ENCODE measurements at places on chromosomes 3 and 15. TPM values are rescaled to one million over a fixed set of nuclear protein-coding genes. Genes with fewer than 3 reads are reported as not detected.

SSUH2 gene
- 0.71 TPM for total RNA-seq

DNA sequence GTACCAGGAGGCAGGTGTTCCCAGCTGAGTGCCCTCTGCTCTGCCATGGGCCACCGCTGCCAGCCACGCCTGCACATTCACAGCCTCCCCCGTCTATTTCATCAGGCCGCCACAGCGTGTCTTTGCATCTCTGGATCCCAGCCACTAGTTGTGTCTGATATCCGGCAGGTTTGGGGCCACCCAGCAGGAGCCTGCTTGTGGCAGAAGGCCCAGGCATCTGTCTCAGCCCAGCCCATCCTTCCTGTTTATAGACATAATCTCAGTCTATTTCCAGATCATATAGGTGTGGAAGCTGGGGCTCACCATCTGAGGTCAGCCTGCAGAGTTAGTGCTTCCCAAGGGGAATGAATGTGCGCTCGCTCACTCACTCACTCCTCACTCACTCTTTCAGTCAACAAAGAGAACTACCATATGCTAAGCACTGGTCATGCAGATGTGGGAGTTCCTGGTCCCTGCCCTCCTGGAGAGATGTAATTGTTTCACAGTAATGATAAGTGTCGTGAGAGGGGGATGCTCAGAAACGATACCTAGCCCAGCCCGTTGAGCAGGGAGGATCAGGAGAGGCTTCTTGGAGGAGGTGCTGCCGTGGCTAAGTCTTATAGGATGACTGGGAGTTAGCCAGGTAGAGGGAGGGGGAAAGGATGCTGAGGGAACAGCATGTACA is 60.6 kb downstream of the FGD5 start:
- DNase-seq, result peak; percentile 54

DNA sequence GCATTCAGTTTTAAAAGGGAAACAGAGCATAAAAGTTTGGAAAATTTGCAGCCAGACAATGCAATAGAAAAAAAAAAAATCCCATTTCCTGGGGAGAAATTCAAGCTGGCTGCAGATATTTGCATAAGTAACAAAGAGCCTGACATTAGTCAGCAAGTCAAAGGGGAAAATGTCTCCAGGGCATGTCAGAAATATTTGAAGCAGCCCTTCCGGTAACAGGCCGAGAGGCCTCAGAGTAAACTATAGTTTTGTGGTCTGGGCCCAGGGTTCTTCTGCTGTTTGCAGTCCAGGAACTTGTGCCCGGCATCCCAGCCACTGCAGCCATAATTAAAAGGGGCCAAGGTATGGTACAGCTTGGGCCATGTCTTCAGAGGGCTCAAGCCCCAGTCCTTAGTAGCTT is 411.6 kb upstream of the BCHE start:
- DNase-seq, result no peak

CA12 gene
- total RNA-seq, result 2.3 TPM

DNA sequence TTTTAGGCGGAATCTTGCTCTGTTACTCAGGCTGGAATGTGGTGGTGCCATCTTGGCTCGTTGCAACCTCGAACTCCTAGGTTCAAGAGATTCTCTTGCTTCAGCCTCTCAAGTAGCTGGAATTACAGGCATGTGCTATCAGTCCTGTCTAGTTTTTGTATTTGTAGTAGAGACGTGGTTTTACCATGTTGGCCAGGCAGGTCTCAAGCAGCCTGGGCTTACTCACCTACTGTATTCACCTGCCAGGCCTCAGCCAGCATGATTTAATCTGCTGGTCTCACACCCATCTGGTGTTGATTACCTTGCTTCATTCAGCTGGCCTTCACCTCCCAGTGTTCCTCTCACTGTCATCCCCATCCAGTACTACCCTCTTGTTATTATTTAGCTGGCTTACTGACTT is 102.0 kb downstream of the IL12A start:
- DNase-seq, result no peak

PLSCR4 gene
- 27.9 TPM for total RNA-seq

C3orf20 gene
- not detected for total RNA-seq

DNA sequence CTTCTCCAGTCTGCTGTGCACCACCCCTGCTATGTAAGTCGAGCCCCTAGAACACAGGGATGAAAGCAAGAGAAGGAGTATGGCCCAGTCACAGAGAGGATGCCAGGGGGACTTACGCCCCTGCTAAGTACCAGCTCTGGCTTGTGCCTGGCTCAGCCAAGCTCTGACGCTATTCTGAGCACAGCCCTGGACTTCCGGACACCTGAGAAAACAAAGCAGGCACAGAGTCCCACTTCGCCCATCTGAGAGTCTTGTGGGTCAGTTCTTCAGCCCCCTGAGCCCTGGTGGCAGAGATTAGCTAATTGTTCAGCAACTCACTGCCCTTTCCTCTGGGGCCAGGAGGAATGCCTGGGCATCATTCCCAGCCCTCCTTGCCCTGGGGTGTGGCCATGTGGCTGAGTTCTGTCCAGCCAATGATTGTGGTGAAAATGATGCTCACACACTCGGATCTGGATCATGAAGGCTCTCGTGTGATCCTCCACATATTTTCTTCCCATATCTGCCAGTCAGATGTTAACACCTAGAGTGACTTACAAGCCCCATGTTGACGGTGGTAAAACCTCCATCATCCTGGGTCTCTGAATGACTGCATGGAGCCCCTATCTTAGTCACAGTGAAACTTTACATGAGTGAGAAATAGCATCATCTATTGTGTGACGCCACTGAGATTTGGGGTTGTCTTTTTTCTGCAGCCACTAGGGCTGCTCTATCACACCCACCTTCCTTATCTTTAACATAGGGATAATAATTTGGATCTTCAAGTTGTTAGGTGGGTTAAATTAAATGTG is 105.7 kb downstream of the TPRA1 start:
- no peak for DNase-seq

AHSG gene
- total RNA-seq, result 0.13 TPM

- DNase-seq, result no peak
These were observed 503.0 kb downstream of the NTRK3 start for GRCh38 chr15:87753539-87753938.

DNA sequence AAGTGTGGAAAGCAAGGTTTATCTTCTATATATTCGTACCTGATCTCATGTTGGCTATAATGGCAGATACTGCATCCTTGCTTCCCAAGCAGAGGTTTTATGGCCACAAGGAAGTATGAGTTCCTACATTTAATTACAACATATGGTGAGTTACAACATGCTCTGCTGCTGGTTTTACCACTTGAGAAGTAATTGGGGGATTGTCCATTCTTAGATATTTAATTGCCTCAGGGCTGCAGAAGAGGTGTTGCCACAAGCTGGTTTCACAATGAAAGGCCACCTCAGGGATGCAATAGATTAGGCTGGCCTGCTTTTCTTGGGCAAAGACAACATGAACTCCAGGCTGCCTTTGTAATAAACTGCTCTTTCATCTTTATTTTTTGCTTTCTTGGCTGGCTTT is 48.6 kb downstream of the RAP2B start:
- DNase-seq, result no peak

CLDN18 gene
- 47.9 TPM for total RNA-seq

DNA sequence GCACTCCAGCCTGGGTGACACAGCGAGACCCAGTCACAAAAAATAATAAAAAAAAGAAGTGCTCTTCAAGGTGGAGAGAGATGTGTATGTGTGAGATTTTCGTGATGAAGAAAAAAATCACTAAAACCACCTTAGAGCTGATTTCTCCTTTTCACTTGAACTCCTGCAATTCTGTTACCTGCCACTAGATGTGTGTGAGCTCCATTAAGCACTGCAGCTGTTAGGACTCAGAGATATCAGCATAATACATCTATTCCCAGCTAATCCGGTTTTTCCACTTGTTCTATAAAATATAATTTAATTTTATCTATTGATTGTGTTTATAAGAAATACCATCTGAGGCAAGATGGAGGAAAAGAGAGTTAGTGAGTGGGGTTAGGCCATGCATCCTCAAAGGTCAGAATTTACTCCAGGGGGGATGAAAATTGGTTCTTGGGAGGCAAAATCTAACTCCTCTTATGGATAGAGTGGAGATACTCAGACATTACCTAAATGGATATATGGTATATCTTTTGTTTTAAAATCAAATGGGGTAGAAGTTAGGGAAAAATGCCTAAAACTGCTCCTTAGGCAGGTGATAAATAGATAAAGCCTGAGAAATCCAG is 152.7 kb downstream of the IL20RB start:
- DNase-seq, result no peak

RPL32 gene
- 1,102 TPM for total RNA-seq

GRCh38 chr15:46786590-46787285 is 930.6 kb upstream of the SEMA6D start:
- DNase-seq, result no peak

- no peak for DNase-seq
These were observed at the start of gene RGMA for GRCh38 chr15:93088981-93089726. TSS of gene RGMA (minus strand) at chr15:93089211. CDS start at chr15:93088932, 279 bp downstream.

DNA sequence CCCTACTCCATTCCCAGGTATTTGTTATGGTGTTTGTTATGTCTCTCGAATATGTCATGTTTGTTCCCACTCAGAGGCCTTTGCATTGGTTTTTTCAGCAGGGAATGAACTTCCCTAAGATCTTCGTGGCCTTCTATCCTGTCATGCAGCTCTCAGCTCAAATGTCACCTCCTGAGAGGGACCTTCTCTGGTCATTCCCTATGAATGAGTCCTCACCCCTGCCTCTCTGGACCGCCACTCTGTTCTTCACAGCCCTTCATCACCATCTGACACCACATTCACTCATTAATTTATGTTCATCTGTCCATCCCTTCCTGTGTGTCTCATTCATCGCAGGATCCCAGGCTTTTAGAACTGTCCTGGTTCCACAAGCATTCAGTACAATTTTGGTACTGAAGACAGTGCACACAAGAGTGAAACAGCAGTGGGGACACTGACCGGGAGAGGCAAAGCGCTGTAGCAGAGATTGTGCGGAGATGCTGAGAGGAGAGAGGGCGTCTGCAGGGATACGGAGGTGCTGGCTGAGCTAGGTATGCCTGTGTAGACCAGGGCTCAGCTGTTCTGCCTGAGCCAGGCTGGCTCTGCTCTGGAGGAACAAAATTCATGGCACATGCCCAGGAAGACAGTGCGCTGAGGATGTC is 132.3 kb downstream of the CHCHD6 start:
- DNase-seq, result no peak

AADACL2 gene
- total RNA-seq, result not detected

XCR1 gene
- 0.08 TPM for total RNA-seq

- DNase-seq, result no peak
These were observed 29.9 kb downstream of the AP3S2 start for GRCh38 chr15:89863918-89864317.

C3orf49 gene
- total RNA-seq, result not detected

DNA sequence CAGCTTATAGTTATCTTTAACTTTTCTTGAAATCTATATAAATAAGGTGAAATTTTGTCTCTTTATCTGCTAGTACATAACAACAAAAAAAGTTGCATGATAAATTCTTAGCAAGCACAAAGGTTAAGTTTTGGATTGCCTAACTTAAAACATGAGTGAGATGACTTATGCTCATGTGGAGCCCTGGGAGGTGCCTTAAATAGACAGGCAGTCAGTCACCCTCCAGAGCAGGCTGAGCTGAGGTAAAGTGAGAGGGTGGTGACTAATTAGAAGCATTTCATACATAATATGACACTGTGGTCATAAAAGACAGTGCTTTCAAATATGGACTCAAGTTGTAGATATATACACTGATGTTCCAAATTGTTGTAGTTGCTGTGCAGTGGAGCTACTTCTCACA is 14.6 kb upstream of the MME start:
- DNase-seq, result no peak

SOX14 gene
- total RNA-seq, result not detected

ADGRG7 gene
- total RNA-seq, result not detected

DNA sequence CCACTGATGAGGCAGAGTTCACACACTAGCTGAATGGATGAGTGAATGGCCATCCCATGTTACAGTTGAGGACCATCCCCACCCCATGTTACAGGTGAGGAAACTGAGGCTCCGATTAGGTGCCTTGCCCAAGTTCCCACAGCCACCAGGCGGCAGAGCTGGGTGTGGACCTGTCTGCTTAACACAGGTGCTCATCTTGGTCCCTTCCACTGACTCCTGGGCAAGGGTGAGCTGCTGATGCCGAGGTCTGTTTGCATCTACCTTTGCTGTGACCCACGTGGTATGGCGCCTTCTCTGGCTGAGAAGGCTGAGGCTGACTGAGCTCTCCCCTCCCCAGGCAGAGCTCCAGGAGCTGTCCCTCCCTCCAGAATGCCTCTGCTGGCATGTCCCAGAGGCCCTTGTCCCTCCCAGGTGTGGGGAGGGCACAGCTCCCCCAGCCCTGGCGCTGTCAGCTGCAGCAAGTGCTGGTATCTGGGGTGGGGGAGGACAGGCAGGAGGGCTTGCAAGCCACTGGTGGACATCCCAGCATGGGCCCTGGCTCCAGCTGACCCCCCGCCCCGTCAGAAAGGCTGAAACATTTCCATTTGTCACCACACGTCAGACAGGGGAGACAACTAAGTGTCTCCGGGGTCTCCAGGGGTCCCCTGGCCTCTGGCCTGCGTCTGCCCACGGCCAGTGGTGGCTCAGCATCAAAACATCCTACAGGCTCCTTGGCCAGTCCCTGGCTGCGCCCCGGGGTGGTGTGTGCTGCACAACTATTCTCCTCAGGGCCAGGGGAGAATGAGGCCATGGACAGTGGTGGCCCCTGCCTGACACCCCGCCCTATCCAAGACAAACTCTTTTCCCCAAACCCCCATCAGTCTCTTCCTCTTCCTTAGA is 105.4 kb downstream of the ADCY5 start:
- DNase-seq, result no peak

- no peak for DNase-seq
These were observed 44.4 kb upstream of the RSL24D1 start for GRCh38 chr15:55241186-55241585.

DNA sequence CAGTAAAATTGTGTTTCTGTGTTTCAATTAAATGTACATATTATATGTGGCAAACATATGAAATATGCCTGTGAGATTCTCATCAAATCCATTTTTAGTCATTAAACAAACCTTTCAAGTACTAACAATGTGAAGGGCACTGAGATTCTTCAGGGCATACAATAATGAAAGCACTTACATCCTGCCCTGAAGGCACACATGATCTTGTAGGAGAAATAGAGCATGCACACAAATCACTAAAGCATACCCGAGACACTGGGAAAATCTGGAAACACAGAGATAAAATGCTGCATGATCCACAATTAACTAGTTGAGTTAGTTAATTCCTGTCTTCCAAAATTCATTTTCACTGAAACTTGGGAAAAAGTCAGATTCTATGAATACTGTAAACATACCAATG is 810.5 kb upstream of the NECTIN3 start:
- DNase-seq, result no peak

DNA sequence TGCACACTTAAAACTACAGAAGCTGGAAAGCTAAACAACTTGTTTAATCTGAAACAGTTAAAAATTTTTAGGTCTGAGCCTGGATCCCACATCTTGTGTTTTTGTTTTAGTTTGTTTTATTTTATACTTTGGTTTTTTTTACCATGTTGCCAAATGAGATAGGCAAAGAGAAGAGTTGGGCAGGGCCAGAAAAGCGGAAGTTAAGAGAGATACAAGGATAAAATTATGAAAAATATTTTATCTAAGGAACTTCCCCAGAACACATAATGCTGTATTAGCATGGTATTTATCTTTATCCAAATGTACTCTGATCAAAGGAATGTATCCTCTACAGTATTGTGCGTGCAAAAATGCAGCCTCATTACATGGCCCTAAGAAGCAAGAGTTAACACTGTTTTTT is 50.7 kb downstream of the PROS1 start:
- DNase-seq, result no peak

GOLGA8O gene
- 1.7 TPM for total RNA-seq

GRCh38 chr3:31242026-31242960 is 290.4 kb upstream of the STT3B start:
- DNase-seq, result no peak
